ENCODE measurements at places on chromosomes 3 and 15.

DNA sequence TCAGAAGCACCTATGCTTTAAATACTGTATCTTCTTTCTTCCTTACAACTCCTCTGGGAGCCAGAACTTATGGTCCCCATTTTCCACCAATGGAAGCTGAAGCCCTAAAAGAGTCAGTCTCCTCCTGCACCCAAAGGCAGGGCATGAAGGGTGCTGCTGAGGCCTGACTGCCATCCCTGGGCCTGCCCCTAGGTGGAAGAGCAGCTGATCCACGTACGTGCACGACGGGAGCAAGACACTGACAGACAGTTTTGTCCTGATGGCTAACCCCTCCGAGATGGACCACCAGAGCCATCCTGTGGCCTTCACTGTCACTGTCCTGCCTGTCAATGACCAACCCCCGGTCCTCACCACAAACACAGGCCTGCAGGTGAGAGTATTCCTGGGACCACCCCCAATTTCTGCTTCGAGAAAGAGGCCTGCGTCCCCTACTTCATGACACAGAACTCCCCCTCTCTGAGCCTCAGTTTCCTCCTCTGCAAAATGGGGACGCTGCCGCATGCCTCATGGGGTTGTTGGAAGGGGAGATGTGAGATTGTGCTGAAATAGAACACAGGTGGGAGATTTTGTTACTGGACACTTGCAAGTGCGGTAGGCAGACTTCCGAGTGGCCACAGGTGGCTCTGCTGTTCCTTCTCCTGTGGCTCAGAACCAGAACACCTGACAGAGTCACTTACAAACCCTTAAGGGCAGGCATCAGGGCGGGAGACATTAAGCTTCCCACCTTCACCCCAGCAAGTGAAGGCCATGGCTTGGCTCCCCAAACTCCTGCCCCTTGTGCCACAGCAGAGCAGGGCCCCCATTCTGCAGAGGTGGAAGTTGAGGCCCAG is 175.4 kb downstream of the TBC1D2B start:
- no peak for DNase-seq

DNA sequence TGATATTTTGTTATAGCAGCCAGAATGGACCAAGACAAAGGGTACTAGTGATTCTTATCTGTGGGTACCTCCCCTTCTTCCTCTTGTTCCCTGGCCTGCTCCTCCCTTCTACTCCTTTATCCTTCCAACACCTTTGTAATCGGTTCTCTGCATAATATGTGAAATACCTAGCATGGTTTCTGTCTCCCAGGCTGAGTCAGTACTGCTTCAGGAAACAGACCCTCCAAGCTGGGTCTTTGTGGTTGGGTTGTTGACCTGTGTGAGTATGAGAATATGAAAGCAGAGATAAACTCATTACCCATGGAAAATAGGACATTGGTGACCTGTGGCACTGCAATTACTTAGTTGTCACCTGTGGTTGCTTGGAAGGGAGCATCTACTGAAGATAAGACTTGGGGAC is 69.3 kb upstream of the KLF13 start:
- DNase-seq: no peak

DNA sequence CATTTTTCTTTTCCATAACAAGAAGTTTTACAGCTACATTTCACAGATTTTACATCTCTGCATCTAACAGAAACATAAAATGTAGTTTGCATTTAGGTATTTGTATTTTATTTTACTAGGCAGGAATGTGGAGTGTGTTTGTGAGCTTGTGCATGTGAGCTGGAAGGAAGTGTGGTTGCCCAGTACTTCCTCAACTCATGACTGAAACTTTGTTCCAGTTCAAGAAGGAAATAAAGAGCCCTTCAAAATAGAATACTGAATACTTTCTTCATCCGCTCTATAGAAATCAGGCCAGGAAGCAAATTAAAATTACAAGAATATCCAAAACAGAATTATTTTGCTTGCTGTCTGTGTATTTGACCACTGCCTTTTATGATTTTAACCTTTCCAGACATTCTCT is 81.3 kb downstream of the CHL1 start:
- DNase-seq: no peak

DNA sequence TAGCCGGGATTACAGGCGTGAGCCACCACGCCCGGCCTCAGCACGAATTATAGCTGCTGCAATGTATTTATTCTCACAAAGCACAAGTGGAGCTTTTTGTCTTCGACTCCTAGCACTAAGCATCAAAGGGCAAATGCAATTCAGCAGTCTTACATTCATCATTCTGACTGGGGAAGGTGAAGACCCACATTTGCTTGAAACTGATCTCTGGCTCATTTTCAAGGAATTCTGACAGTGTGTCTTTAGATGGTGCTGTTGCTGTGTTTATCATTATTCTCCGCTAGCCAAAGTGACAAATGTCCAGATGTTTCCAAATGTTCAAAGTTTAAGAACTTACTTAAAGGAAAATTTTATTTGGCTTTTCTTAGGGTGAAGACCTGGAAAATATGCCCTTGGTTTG is 55.9 kb downstream of the SGO1 start:
- no peak for DNase-seq

DNA sequence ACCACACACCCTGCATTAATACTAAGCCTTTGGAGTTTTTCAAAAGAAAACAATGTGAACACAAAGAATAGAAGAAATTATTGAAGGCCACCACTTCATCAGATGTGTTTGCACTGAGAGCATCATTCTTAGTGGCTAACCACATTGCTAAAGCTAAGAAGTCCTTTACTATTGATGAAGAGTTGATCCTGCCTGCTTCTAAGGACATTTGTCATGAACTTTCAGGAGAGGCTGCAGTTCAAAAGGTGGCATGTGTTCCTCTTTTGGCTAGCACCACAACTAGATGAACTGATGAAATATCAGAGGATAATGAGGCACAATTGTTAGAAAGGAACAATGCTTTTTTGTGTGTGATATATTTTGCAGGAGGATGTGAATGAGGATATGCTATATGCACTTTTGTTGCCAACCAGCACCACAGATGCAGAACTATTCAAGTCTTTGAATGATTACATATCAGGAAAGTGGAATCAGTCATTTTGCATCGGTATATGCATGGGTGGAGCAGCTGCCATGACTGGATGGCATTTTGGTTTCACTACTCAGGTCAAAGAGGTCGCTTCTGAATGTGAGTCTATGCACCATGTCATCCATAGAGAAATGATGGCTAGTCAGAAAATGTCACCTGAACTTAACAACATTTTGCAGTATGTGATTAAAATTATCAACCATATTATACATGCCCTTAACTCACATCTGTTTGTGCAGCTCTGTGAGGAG is 2.5 kb upstream of the EID1 start:
- no peak for DNase-seq

Data from activated CD8-positive, alpha-beta memory T cell treated with anti-CD3 and anti-CD28 coated beads for 4 hours (primary cell).